IPS-NIHi11 (cell line): ENCODE measurements at places on chromosomes 2 and 18.

- DNase-seq = no peak
These were observed 106.3 kb downstream of the MSH2 start for GRCh38 chr2:47509250-47509649.

DNA sequence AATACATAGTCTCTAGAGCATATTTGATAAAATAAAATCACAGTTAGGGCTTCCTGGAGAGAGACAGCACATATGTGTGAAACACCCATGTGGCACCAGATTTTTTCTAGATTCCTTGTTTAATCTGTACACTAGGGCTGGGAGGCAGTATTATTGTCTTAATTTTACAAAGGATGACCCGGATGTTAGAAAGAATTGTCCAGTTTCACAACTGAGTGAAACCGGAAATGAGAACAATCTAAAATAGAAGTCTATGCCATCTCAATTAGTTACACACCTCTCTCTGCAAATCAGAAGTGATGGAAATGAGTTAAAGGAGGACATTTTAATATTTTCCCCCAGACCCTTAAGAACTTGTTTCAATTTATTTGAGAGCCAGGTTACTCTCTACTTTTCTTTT is 463.7 kb upstream of the DSEL start:
- no peak for DNase-seq

DNA sequence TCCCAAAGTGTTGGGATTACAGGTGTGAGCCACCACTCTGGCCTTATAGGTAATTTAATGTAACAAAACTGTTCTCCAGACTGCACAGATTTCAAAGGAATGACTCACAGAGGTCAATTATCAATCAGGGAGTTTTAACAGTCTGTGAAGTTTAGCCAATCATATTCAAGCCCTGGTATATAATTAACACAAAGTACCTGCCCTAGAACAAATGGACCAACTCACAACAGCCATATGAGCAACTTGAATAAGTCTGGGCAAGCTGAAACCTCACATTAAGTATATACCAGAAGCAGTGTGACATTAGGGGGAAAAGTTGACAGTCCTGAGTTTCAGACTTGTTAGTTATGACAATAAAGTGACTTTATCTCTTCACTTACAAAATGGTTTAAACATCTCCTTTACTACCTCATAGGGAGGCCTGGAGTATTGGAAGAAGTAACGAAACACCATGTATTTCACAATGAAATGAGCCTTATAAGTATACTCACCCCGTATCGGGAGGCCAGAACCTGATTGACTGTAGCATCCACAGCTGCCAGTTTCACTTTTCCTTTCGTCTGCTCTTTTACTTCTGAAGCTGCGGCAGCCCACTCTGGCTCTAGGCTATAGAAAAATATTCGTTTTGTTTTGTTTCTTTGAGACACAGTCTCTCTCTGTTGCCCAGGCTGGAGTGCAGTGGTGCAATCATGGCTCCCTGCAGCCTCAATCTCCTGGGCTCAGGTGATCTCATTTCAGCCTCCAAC is 22.2 kb downstream of the PDIA6 start:
- no peak for DNase-seq

DNA sequence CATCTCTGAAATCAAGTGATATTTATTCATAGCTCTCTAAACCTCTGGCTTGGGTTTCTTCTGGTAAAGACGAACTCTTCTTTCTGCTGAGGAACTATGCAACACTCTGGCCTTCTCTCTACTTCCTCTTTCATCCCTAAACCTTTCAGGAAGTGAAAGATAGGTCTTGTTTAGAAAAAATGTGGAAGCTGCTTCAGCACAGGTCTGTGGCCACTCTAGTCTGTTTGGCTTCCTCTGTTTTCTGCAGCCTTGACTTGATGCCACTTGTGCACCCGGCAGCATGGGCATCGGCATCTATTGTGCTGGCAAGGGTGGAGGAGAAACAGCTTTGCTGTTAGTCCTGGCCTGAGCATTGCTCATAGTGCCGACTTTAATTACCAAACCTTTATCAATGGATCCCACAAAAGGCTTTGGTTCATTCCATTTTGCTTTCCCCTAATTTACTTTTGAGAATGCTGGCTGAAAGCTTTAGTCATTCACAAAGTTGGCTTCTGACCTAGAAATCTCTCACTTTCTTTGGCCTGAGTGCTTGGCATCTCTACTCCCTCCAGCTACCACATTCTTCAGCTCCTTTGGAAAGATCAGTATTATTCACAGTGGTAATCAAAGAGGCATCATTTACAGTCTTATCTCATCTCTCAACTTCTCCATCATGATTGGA is 32.0 kb upstream of the GPR39 start:
- no peak for DNase-seq

DNA sequence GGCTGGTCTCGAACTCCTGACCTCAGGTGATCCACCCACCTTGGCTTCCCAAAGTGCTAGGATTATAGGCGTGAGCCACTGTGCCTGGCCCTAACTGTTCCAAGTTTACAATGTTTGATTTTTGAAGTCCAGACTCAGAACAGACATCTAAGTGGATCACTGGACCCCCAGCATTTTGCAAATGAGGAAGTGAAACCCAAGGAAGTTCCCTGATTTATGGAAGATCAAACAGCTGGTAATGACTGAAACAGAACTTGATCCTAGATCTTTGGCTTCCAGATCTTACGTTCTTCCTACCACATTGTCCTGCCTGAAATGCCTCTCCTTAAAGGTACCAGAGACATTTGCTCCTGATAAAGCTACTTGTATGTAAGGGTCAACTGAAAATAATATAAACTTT is 58.3 kb upstream of the NCOA1 start:
- DNase-seq = no peak

- DNase-seq = no peak
These were observed 14.7 kb upstream of the CHMP3 start for GRCh38 chr2:86577817-86578456.
